HCT116 (cell line): ENCODE measurements at places on chromosomes 16 and 17. TPM values are rescaled to one million over a fixed set of nuclear protein-coding genes. Genes with fewer than 3 reads are reported as not detected.

The TBC1D26 gene
- 1.1 TPM for total RNA-seq

The CNGB1 gene
- total RNA-seq: not detected

The HOXB7 gene
- 33.6 TPM for total RNA-seq

The RNF40 gene
- total RNA-seq: 90.3 TPM

The ZNF75A gene
- total RNA-seq: 10.3 TPM

The TMUB2 gene
- 25.1 TPM for total RNA-seq

The ARL17A gene
- total RNA-seq: 15.1 TPM

The SERPINF2 gene
- total RNA-seq: 2.5 TPM

The KRTAP4-4 gene
- not detected for total RNA-seq

The GAST gene
- not detected for total RNA-seq
